M059J (cell line): ENCODE measurements at places on chromosomes 1 and 21. TPM values are rescaled to one million over a fixed set of nuclear protein-coding genes. Genes with fewer than 3 reads are reported as not detected.

Gene IL20
- not detected in 2 replicates for total RNA-seq

Gene C1orf141
- total RNA-seq: not detected in 2 replicates

Gene CLDN8
- total RNA-seq: not detected in 2 replicates

Gene S100A14
- not detected in 2 replicates for total RNA-seq

Gene RNF19B
- 9.0 and 11.9 TPM in 2 replicates for total RNA-seq
